ENCODE measurements at places on chromosomes 5 and 9.

GRCh38 chr5:177302354-177303110 is 987 bp downstream of the RAB24 start:
- DNase-seq: no peak

DNA sequence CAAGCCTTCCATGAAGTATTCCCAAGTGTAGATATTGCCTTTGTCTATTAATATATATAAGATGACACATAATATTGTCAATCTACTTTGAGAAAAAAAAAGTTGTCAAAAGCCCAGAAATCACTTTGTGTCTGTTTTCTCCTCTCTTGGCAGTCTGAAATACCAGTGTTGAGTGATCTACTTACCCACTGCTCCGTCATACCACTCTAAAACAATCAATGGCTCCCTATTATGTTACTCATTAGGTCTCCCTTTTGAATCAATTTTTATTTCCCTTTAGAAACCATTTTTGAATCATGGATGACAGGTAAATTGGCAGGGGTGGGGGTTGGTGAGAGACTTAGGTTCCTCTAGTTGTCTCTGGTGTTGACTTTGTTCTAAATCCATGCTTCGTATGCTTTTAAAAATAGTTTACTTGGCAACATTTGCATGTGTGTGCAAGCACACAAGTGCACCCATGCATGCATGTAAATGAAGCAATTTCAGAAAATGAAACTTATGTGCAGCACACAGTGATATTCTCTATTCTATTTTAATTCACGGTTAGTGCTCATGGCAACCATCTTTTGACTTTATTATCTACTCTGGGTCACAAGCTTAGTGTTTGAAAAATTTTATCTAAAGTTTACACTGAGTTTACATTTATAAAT is 378.9 kb downstream of the RAB3C start:
- no peak for DNase-seq

DNA sequence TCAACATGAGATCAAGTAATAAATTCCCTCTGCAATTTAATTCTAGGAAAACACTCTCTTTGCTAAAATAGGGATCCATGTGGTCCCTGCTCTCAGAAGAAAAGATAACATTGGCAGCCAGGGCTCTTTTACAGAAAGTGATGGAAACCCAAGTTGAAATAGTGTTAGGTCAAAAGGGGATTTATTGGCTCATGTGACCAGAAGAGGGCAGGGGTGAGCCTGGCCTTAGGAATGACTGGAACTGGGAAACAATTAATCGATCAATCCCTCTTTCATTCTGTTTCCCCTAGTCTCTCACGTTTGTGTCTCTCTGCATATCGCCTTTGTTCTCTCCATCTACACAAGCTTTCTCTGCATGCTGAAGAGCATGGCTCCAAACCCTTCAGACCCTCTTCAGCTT is 58.3 kb upstream of the ALDH1B1 start:
- no peak for DNase-seq

GRCh38 chr5:56816546-56817081 is 1.3 kb downstream of the MAP3K1 start:
- DNase-seq: no peak

GRCh38 chr5:44932922-44933585 is 124.3 kb downstream of the MRPS30 start:
- DNase-seq: no peak

GRCh38 chr9:80191108-80191507 is 619.3 kb downstream of the TLE4 start:
- DNase-seq: no peak

All from left renal pelvis (tissue), 4 donors.